ENCODE measurements at places on chromosomes 16 and 17.

DNA sequence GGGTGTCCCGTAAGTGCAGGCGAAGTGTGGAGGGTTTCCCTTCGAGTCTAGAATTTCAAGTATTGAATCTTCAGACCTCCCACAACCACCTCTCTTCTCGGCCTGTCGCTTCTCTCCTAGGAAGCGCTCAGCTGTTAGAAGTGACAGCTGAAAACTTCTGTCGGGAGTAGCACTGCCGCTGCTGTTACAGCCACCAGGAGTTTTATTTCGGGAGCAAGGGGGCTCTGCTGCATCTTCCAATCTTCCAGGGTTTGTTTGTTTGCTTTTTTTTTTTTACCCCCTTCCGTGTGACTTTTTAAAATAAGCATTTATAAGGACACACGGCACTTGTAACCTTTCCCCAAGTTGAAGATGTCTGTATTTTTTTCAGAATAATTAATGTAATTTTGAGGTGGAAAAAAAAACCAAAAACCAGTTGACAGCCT, 767 bp downstream of the RPS6KB1 start:
- no peak for DNase-seq

DNA sequence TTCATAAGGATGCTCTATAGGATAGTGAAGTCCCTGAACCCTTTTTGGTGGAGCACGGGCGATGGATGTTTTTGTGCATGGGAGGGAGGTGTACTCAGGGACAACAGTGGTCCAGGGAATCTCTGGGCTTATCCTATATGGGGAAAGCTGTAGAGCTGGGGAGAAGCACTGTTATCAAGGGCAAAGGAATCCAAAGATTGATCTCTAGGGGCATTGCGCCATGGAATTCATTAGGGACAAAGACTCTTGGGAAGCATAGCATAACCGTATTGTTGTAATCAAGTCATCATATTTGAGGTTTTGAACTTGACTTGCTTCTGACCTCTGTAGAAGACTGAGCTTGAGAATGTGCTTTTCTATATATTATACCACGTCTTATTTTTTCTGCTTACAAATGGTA, 172.9 kb upstream of the ZFHX3 start:
- DNase-seq, result no peak

GRCh38 chr17:67629971-67630320, 87.8 kb upstream of the NOL11 start:
- no peak for DNase-seq

GRCh38 chr17:42760652-42761581, at the start of gene RAMP2:
Gene RAMP2 (plus strand): TSS chr17:42761227. CDS start chr17:42761262, 35 bp downstream.
- no peak for DNase-seq

- no peak for DNase-seq
Measured at GRCh38 chr17:9324864-9325263, 250.8 kb downstream of the STX8 start.

- DNase-seq, result no peak
Measured at GRCh38 chr17:28906706-28907438, 4.0 kb upstream of the DHRS13 start.

DNA sequence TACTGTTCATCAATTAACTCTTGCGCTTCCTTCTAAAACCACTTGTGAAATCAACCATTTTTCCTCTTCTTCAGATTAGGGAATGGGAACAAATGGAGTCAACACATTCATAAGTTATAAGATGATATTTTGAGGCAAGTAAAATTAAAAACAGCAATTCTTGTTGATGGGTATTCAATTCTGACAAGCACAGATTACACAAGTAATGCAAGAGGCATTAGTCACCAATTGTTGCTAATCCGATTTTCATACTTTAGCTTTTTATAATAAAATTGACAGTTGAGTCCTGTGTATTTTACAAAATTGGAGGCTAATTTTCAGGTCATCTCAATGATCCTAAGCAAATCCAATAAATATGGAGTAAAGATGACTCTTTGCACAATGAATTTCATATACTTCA, 918.4 kb upstream of the SOX9 start:
- no peak for DNase-seq

DNA sequence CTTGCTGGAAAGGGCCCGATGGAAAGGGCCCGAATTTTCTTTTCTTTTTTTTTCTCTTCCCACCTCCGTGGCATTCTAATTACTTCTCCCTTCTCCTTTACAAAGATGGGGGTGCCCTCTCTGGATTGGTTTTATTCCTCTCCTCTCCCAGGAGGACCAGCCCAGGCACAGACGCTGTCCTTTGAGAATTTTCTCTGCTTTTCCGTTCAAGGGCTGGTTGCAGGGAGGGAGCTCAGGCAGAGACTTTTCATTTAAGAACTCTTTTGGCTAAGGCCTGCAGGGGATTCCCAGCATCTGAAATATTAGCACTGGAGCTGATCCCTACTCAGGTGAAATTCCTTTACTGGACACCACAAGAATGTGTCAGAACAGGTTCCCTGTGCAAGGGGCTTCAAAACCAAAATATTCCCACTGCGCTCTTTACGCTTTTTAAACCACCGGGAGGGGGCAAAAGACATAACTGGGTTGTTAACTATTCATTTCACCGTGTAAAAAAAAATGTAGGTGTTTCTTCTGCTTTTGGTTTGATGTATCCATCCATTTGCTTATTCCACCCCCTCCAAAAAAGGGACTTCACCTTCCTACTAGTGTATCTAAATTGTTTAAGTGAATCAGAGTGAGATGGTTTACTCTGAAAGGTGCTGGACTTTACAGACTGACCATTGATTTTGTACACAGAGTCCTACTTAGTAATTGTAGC, 1.4 kb downstream of the NFAT5 start:
- peak; percentile 40 for DNase-seq

Data from T-helper 2 cell (primary cell).